ENCODE measurements at places on chromosomes 11 and 22.

DNA sequence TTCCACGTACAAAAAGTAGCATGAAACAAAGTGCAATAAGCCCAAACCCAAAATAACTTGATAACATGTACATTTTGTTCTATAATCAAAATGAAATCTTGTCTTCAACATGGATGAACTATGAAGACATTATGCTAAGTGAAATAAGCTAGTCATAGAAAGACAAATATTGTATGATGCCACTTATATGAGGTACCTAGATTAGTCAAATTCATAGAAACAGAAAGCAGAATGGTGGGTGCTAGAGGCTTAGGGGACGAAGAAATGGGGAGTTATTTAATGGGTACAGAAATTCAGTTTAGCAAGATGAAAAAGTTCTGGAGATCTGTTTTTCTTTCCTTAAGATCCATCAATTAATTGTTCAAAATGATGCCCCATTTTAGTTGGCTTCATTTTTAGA lies 7.5 kb downstream of the PGM2L1 start:
- DNase-seq: no peak

DNA sequence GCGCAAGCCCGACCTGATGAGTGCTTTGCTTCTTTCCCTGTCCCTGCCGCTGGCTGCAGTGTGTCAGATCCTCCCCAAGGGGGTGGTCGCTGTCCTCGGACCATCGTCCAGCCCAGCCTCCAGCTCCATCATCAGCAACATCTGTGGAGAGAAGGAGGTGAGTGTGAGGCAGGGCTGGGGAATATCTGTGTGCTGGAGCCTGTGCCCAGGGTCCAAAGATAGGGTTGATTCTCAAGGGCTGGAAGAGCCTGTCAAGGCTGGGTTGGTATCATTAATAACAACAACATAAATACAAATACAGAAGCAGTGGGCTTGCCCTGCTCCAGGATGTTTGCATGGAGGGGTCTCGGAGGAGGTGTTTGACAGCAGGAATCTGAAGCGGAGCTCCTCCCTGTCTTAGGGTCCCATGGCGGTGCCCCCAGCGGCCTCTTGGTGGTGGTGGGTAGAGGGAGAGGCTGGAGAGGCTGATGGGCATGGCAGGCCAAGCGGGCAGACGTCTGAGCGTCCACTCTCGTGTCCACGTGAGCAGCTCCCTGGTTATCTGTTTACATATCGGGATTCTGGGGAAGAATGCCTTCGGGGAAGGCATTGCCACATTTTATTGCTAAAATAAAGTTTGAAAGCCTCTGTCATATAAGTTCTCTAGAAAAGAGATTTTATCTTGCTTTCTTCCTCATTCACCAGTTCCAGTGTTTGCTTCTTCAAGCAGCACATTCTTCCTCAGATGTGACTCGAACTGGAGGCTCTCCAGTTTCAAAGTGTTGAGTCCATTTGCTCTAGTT lies 208.4 kb upstream of the TBCEL start:
- peak; percentile 36 for DNase-seq

- DNase-seq: no peak
These were observed 2.7 kb downstream of the PPFIBP2 start for GRCh38 chr11:7516475-7516874.

DNA sequence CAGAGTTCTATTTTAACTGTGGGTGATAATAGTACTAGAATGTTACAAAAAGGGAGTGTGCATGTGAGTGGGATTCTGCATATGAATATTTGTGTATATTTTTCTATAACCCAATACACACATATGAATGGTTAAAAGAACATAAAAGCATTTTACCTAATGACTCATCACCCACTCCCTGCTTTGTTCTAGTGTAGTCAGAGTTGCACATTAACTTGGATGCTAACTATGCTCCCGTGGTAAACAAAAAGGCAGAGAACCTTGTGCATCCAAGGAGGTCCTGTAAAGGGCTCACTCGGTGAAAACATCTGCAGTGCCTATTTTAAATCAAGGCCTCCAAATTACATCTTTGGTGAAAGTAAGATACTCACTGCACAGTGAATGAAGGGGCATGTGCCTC lies 1289.4 kb downstream of the LRRC4C start:
- DNase-seq: no peak

DNA sequence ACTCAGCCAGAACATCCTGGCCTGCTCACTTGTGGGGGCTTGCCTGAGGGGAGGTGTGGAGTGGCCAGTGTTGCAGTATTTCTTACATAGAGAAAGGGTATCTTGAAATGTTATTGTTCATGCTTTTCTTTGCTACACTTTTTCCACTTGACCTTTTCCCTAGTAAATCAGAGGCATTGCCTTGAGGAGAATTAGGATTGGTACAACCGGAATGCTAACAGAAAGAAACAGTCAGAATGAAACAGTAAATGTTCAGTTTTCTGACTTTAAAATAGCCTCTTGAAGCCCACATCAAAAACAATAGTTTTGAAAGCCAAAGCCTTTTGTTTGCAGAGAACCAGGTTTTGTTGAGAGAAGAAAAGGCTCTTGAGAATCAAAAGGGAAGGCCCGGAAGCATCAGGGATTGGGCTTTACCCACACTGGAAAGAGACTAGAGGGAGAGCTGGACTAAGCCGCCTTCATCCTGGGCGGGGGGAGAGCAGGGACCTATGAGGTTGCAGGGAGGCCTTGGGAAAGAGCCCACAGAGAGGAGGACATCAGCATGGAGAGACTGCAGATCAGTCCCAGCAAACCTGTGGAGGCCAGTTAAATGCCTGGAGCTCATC lies 12.4 kb downstream of the ADM start:
- DNase-seq: peak; percentile 90

- DNase-seq: no peak
These were observed 16.0 kb downstream of the CARD10 start for GRCh38 chr22:37503183-37503683.
